Astrocyte (in vitro differentiated cells and primary cell): ENCODE measurements at places on chromosomes 11 and 22. TPM values are rescaled to one million over a fixed set of nuclear protein-coding genes. Genes with fewer than 3 reads are reported as not detected.

DNA sequence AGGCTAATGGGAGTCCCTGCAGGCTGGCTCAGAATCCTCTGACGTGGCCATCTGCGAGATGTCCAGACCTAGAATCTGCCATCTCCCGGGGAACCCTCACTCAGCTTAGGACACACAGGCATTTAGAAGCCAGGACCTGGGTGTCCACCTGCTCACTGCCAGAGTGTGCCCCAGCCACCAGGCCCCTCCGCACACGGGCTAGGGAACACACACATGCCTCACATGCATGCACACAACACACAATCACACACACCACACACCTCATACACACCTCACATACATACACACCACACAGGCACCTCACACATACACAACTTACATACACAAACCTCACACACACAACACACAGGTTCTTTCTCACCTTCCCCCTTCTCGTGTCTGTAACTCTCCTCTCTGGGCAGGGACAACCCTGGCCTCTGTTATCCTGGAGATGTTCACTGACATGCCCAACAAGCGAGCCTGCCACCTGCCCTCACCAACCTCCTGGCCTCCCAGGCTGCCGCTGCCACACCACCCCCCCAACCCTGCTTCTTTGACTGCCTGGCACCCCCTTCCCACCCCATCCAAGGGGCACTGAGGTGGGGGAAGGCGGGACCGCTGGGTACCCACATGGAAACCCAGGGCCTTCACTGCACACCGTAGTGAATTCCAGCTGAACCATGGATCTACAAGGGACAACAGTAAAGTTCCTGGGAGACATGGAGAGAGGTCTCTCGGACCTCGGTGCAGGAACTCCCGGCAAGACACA, 38.1 kb downstream of the GNB1L start:
- no peak for DNase-seq
- no peaks in the 10 kb centered on the region for H3K27me3 ChIP-seq
- H3K36me3 ChIP-seq: no peaks in the 10 kb centered on the region
- H3K27ac ChIP-seq: no peak overlapping the region

GRCh38 chr11:17458268-17458667, 18.4 kb downstream of the ABCC8 start:
- no peak overlapping the region for H3K27ac ChIP-seq
- no peaks in the 10 kb centered on the region for H3K36me3 ChIP-seq
- DNase-seq: no peak
- no peaks in the 10 kb centered on the region for H3K4me1 ChIP-seq
- H3K4me3 ChIP-seq: no peak overlapping the region

DNA sequence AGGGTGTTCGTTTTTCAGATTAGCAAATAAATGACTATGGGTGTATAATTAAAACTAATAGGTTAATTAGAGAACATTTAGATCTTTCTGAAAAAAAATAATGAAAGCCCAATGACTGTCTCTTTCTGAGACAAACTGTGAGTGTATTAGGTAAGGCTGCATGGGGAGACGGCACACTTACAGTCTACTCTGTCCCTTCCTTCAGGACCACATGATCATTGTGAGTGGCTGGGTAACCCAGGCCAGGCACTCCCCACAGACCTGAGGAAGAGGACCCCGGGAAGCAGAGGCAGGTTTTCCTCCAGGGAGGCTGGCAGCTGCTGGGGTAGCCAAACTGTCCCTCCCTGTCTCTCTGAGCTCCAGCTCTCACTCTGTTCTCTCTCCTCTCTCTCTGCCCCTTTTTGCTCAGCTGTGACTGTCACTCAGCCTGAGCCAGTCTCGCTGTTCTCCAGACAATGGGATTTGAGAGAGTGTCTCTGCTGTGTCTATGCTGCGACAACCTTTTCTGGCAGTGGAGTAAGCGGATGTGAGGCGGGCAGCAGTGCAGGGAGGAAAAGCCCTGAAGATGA, 83.1 kb upstream of the NCAM1 start:
- no peak for DNase-seq
- no peaks in the 10 kb centered on the region for H3K27me3 ChIP-seq

DNA sequence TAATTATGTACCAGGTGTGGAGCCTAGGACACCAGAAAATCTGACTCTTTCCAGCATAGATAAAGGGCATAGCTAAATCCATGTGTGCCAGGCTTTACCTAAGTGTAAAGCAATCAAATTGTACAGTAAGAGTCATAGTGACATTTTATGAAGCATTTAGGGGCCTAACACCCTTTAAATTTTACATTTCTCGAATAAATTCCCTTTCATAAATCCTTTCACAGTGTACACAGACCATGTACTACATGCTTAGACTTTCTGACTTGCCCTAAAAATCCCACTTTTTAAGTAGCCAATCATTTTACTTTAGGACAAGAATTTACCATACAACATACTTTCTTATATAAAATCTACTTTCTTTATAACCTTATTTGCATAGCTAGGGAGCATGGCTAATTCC, 727.6 kb upstream of the LUZP2 start:
- H3K4me3 ChIP-seq: no peak overlapping the region
- no peak overlapping the region for H3K27ac ChIP-seq
- no peaks in the 10 kb centered on the region for H3K36me3 ChIP-seq
- H3K4me1 ChIP-seq: peaks cover 5% of the 10 kb centered on the region

DNA sequence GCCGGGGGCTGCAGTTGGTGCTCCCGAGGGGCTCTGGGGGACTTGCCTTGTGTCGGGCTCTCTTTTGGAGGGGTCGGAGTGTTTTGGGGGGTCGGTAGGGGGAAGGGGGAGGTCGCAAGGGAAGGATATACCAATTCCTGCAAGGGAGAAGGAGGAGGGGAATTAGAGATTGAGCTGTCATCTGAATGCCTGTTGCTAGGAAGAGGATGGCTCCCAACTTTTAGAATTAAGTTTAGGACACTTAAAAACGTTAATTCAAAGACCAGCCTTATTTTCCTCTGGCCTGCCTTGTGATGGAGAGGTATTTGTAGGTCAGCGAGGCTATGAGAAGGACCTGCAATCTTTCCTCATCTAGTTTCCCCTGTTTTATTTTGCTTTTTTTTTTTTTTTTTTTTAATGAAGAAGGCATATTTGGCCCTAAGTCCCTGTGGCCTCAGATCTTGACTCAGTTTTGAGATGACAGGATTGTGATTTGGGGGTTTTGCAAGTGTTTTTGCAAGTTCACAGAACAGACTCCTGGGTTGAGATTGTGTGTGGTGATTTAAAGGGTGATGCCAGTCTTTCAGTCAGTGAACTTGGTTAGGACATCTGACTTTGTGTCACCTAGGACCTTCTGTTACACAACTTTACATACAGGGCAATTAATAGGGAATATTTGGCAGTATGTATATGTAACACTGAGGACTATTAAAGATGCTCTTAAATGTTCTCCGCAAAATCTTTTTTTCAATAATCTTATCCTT, 672 bp downstream of the TMEM135 start:
- H3K4me1 ChIP-seq: peaks cover 10% of the 10 kb centered on the region
- H3K27me3 ChIP-seq: no peaks in the 10 kb centered on the region
- no peaks in the 10 kb centered on the region for H3K36me3 ChIP-seq
- H3K27ac ChIP-seq: peak overlapping the region; percentile 59
- peak overlapping the region; percentile 84 for H3K4me3 ChIP-seq
- DNase-seq: no peak

Gene UBQLN3
- total RNA-seq: not detected in 2 replicates

Gene SCGB2A2
- not detected in 2 replicates for total RNA-seq

Gene MRGPRE
- not detected in 2 replicates for total RNA-seq

Gene PKDREJ
- total RNA-seq: not detected in 2 replicates
